Stimulated activated CD4-positive, alpha-beta T cell treated with anti-CD3 and anti-CD28 coated beads, TNF-alpha, amount 100 ng/mL, for 1 hour (primary cell): ENCODE measurements at places on chromosomes 3 and 15.

DNA sequence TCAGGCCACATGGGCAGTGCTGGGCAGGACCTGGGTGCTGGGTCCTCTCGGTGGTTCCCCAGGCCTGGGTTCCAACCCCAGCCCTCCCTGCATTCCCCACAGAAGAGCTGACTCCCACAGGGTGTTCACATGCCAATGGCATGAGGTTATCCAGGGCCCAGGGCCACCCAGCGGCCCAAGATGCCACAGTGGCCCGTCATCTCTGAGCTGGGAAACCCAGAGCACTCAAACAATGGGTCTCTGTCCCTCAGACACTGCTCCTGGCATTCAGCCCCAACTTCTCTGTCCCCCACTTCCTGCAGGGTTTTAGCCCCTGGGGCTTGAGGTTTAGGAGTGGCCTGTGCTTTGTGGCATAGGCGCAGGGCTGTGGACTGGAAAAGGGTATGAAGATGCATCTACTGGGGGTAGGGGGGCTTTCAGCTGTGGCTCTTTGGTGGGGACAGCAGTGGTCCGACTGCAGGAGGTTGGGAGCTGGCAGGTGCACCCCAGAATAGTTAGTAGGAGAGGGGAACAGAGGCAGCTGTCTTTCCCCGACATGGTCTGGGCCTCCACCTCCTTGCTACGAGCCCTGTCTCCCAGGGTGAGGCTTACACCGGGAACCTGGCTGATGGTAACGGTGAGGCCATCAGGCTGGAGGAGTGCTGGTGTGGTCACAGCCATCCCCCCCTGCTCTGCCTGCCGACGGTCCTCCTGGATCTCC, 1.7 kb downstream of the CCDC9B start:
- DNase-seq, result no peak

- DNase-seq, result no peak
These were observed 252.4 kb upstream of the BCHE start for GRCh38 chr3:166089575-166089974.

- no peak for DNase-seq
These were observed 40.1 kb upstream of the EPHB1 start for GRCh38 chr3:134754768-134755559.

- DNase-seq, result no peak
These were observed 190.9 kb downstream of the ADAMTS9 start for GRCh38 chr3:64496786-64497490.

- no peak for DNase-seq
These were observed 67.1 kb downstream of the ABHD5 start for GRCh38 chr3:43757666-43758321.

DNA sequence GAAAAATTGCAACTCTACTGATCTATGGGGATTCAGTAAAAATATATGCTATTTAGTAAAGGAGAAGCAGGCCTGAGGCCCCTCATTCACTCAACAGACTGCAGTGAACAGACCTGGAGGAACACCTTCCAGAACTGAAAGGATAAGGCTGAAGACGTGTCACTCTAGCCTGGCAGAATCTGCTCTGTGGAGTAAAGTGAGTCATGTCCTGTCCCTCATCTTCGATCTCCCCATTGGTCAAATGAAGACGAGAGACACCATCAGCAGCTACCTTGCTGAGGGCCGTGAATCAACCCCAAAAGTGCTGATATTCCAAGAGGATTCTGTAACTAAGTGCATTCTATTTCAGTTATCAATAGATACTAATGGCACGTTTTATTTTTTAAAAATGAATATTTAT, 359.7 kb downstream of the FGF12 start:
- DNase-seq, result no peak

GRCh38 chr3:183527428-183528379, 27.8 kb downstream of the KLHL6 start:
- DNase-seq, result no peak

DNA sequence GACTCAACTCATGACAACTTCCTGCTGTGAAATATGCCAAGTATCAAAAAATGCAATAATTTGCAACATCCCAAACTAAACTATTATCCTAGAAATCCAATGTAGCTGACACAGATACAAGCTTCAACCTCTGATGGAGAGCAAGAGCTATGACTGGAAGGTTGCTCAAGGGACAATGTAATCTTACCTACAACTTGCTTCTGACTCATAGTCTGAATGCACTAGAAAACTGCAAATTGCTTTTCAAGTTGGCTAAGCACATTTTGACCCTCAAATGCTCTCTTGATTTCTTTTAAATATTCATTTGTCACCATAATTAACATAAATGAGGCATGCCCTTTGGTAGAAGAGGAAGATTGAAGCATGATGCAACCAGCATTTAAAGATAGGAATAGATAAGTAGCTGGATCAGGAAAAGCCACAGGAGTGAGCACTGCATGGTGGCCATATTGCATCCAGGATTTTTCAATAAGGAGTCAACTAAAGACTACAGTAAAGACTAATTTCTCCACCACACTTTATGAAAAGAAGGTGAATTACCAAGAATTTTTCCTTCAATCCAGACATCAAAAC, 630.8 kb upstream of the GBE1 start:
- no peak for DNase-seq

DNA sequence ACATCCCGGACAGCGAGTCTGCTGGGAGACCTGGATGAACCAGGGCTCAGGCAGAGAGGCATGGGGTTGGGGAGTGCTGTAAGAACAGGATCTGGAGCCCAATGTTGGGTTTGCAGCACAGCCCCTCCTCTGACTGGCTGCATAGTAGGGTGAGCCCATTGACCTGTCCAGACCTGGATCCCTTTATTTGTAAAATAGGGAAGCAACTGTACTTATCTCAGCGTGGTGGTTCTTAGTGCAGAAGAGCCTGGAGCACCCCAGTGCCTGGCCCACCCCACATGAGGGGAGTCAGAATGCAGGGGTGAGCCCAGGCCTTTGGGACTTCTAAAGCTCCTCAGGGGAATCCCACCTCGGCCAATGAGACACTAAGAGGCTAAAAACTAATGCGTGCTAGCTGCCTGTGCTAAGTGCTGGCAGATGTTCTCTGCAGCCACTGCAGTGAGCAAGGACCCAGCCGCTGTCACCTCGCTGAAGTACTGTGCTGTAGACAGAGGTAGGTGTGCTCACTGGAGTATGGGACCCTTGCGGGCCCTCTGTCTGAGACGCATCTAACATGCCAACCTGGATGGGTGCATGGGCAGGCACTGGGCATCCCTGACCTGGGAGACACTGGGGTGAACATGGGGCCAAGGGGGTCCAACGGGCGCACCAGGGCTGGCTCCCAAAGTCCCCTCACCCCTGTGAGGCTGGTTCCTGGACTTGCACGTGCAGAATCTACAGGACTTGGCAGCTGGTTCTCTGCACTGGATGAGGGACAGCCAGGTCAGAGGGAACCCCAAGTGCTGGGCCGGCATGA, 95.6 kb downstream of the ATP10A start:
- DNase-seq, result no peak

DNA sequence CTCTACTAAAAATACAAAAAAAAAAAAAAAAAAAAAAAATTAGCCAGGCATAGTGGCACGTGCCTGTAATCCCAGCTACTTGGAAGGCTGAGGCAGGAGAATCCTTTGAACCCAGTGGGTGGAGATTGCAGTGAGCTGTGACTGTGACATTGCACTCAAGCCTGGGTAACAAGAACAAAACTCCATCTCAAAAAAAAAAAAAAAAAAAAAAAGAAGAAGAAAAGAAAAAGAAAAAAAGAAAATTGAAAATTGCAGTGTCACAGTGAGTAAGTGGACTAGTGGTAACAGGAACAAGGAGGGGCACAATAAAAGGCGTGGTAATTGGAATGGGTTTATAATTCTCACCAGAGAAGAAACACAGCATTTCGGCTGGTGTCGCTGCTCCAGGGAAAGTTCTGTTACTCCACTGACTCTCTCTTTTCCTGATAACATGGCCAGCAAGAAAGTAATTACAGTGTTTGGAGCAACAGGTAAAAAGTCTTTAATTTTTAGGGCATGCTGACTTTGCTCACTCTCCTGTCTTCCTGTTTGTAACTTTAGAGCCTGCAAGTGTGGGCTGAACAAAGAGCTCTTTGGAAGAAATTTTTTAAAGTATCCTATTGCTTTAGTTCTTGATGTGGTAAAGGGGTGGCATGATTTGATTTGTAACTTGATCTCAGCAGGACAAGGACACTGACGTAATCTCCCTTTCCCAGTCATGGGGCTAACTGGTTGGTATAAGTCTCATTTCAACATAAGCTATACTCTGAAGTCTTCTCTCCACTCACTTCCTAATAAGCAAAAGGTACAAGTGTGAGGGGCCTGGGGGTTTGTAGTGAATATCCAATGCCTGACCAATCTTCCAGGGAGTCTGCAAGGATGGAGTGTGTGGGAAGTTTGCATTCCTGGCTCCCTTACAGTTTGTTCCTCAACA, 22.1 kb upstream of the TRA2B start:
- DNase-seq, result no peak

- no peak for DNase-seq
These were observed 9.1 kb downstream of the CD80 start for GRCh38 chr3:119550192-119550910.

DNA sequence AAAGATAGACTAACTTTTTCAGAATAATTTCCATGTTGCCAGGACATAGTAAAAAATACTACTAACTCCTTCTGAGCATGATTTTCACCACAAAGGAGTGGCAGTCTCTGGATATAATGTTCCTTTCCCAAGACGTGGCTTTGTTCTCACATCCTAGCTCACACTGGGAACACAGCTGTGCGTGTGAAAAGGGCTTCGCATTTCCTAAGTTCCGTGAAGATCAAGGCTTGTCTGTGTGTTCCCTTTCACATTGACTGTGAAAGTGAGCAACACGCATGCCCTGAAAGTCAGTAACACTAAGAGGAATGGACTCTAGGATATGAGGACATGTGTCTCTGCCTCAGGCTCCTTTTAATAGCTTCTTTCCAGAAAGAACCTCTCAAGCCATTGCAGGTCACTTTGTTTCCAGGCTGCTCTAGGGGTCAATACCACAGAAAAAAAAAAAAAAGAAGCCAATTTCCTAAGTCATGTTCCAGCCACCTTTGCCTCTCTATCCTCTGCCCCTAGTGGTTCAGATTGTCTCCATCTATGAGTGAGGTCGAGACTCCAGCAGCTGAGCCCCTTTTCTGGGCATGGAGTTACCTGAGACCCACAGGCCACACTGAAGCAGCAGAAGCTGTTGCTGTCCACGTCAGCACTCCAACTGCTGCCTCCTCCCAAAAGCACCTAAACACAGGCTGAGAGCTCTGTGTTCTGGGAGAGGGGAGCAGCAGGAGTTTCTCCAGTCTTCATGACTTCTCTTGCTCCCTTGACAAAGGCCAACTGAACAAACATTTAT, 355.9 kb downstream of the RSL24D1 start:
- no peak for DNase-seq

- no peak for DNase-seq
These were observed 82.2 kb upstream of the SATB1 start for GRCh38 chr3:18507333-18507732.

DNA sequence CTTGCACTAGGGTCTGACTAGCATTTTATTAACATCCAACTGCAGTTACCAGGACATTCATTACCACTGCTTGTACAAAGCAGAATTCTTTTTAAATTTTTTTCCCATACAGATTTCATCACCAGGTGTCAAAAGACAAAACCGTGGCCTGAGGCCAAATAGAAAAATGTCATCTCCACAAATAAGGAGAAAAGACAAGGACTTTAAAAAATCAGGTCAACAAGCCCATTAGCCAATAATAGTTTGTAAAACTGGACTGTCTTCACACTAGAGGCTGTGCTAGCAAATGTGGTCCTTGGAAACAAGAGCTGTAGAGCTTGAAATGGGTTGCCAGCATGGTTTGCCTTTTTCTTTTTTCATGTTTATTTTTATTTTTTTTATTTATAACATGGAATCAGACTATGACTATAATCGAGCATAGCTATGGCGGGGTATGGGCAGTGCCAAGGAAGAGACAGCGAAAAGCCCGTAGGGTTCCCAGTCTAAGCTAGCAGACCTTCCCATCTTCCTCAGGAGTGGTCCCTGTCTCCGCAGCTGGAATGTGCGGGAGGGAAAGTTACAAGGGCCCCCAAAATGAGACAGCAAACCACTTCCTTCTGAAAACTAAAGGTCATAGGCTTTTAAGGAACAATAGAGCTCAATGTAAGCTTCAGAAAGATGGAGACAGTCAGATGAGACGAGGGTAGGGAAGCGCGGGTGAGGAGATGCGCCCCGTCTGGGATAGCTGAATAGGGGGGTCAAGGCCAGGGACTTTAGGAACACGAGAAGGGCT, 1.5 kb downstream of the PTPN9 start:
- no peak for DNase-seq

DNA sequence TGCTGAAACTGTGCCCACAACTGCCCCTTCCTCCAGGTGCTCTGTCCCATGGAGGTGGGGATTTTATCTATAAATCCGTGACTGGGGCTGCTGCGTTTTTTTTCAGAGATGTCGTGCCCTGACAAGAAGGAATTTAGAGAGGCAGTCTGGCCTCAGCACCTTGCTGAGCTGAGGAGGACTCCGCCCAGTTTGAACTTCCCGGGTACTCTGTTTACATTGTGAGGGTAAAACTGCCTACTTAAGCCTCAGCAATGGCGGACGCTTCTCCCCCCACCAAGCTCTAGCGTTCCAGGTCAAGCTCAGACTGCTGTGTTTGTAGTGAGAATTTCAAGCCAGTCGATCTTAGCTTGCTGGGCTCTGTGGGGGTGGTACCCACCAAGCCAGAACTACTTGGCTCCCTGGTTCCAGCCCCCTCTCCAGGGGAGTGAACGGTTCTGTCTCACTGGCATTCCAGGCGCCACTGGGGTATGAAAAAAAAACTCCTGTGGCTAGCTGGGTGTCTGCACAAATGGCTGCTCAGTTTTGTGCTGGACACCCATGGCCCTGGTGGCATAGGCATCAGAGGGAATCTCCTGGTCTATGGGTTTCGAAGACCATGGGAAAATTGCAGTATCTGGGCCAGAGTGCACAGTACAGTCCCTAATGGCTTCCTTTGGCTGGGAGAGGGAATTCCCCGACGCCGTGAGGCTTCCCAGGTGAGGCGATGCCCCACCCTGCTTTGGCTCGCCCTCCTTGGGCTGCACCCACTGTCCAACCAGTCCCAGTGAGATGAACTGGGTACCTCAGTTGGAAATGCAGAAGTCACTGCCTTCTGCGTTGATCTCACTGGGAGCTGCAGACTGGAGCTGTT, 68.5 kb upstream of the SGO1 start:
- no peak for DNase-seq

- DNase-seq, result no peak
These were observed 285.2 kb upstream of the MME start for GRCh38 chr3:154794814-154795445.

DNA sequence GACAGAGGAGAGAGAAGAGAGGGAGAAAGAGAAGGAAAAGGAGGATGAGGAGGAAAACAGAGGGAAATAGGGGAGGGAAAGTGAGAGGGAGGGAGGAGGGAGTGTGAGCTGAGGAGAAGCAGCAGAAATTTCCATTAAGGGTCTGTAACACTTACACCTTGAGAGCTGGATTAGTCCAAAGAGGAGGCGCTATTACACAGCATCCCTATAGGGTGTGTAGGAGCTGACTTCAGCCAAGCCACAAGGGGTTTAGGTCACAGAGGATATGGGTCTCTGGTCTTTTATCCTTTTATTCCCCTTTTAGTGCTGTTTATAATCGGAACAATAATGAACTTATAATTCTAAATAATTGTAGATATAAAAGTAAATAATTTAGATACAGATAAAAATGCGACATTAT, 230.4 kb downstream of the GABRG3 start:
- no peak for DNase-seq
